ENCODE measurements at places on chromosomes 3 and 15. TPM values are rescaled to one million over a fixed set of nuclear protein-coding genes. Genes with fewer than 3 reads are reported as not detected.

DNA sequence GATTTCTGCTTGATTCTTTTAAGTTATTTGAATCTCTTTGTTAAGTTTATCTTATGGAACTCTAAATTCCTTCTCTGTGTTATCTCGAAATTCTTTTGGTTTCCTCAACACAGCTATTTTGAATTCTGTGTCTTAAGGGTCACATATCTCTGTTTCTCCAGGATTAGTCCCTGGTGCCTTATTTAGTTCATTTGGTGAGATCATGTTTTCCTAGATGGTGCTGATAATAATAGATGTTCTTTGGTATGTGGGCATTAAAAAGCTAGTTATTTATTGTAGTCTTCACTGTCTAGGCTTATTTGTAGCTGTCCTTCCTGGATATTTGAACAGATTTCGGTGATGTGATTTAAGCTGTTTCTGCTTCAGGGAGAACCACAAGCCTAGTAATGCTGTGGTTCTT is 615.6 kb upstream of the NECTIN3 start:
- H3K27me3 ChIP-seq: no peaks in the 10 kb centered on the region
- H3K4me3 ChIP-seq: no peak overlapping the region
- DNase-seq: no peak
- H3K4me1 ChIP-seq: no peaks in the 10 kb centered on the region
- no peak overlapping the region for H3K27ac ChIP-seq

DNA sequence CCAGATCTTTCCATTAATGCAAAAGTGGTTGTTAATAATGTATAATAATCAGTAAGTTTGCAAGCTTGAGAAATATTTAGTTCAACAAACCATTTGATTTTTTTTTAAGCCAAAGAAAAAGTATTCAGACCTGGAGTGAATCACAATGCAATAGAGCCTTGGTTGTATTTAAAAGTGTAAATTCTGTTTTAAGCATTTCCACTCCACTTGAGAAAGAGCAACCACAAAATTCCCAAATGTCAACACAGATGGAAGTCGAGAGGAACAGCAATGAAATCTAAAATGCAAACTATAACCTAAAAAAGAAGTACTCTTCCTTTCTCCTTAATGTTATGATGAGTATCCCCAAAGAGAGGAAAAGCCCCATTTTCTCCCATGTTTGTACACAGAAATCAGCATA is 20.2 kb downstream of the GBE1 start:
- H3K36me3 ChIP-seq: no peaks in the 10 kb centered on the region
- H3K4me1 ChIP-seq: no peaks in the 10 kb centered on the region
- no peak overlapping the region for H3K27ac ChIP-seq
- DNase-seq: no peak
- no peak overlapping the region for H3K4me3 ChIP-seq
- H3K27me3 ChIP-seq: no peaks in the 10 kb centered on the region

- no peaks in the 10 kb centered on the region for H3K27me3 ChIP-seq
- H3K36me3 ChIP-seq: no peaks in the 10 kb centered on the region
- peaks cover 4% of the 10 kb centered on the region for H3K4me1 ChIP-seq
Measured at GRCh38 chr3:125694761-125695294, 99.5 kb upstream of the OSBPL11 start.

Gene KBTBD12
- total RNA-seq: not detected

DNA sequence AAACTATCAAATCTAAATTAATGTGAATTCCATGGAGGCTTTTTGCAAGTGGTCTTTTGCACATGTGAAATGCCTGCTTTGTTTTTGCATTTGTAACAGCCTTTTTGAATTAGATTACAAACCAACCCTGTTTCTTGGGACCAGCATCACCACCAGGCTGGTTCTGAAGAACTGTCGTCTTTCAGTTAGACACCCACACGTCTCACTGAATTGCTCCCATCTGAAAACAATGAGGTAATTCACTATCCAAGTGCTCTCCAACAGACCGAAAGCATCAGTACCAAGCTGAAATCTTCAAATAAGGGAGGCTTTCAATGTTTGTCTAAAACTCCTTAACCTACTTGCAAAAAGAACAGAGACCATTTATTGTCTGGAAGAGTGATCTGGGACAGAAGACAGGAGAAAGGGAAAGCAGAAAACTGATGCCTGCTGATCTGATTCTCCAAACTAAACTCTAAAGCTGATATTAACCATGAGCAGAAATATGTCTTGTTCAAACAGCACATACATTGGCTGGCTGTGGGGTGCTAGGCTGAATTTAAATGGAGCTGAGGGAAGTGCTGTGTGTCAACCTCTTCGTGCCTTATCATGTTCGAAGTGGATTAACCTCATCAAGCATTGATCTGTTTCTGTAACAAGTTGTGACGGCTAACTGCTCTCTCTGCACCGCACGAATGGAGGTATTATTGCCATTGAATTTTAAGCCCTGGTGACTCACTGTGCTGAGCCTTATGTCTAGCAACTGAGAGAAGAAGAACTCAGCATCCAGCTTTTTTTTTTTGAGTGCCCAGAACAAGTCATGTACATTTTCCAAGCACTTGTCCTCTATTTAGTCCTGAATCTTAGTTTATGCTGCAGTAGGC is 213.7 kb upstream of the P2RY1 start:
- peaks cover 14% of the 10 kb centered on the region for H3K27me3 ChIP-seq
- no peaks in the 10 kb centered on the region for H3K36me3 ChIP-seq
- no peak overlapping the region for H3K27ac ChIP-seq
- no peak overlapping the region for H3K4me3 ChIP-seq

Gene RFX7
- 28.1 TPM for total RNA-seq

Gene CPOX
- 35.7 TPM for total RNA-seq

All from natural killer cell treated with Interleukin-12 subunit alpha and Interleukin-12 subunit beta and Interleukin-15 and Interleukin-18, amount 100 ng/mL, for 72 hours (primary cell).